Hippocampal formation (tissue), 2 donors: ENCODE measurements at places on chromosomes 6 and 20.

GRCh38 chr6:28657769-28658465 is 132.2 kb downstream of the GPX5 start:
- DNase-seq: peak; percentile 20

GRCh38 chr6:122801397-122801796 is 12.3 kb downstream of the SMPDL3A start:
- DNase-seq: no peak

GRCh38 chr20:39795401-39796272 is 833.5 kb downstream of the DHX35 start:
- DNase-seq: no peak

DNA sequence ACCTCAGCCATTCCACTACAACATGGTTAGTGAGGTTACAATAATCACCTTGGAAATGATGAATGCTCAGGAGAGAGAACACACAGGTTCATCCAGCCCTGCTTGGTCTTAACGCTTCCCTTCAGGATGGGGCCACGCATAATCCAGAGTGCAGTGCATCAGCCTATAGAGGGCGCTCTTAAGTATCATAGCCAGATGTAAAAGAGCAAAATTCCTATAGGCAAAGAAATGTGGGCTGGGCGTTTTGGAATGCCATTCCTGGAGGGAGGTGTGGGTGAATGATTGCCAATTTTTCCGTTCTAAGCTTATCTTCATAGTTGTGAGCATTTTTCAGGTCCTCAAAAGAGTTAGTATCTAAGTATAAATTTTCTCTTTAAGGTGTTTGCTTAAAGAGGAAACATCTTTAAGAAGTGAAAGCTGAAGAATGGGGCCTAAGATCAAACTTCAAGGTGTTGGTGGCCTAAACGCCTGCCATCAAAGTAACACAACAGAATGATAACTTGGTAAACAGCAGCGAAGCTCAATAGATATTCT is 1.8 kb downstream of the RIPOR2 start:
- no peak for DNase-seq

DNA sequence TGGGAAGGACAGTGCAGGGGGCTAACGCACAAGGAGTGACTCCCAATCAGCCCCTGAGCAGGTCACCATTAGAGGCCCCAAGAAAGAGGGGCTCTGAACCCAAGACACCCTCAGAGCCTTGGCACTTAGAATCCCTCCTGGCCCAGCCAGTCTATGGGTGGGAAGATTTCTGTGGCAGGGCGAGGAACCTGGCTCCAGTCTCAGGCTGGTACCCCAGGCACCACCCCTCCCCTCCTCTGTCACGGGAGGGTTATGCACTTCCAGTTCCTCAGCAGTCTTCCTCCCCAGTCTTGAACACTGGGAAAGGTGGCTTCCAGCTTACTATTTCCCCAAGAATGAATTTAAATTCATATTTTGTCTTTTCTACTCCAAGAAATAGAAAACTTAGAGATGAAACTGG is 27.6 kb upstream of the SSTR4 start:
- DNase-seq: no peak
